ENCODE measurements at places on chromosomes 2 and 18. TPM values are rescaled to one million over a fixed set of nuclear protein-coding genes. Genes with fewer than 3 reads are reported as not detected.

DNA sequence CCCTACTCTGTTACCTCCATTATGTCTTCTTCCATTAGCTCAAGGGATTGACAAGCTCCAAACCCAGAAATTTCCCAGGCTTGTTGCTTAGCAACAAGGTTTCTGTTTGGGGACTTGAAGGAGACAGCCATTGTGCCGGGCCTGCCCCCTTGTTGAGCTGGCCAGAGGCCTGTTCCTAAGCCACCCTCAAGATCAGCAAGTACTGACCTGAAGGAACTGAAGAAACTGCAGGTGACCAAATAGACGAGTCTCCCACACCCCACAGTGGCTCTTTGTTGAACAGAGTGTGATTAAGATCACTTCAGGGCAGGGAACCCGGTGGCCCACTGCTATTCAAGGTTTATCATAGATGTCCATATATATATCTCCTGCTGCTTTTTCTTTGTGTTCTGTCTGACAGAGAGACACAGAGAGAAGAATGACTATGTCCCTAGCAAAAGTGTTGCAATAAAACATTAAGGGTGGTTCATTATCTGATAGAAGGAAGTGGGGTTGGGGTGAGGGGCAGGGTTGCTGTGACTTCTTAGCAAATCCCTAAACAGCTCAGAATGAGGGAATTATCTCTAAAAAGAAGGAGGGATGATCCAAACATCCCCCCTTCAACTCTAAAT is 69.2 kb downstream of the RNF144A start:
- H3K27ac ChIP-seq, result no peak overlapping the region
- no peaks in the 10 kb centered on the region for H3K36me3 ChIP-seq
- no peaks in the 10 kb centered on the region for H3K27me3 ChIP-seq
- no peaks in the 10 kb centered on the region for H3K4me1 ChIP-seq

DNA sequence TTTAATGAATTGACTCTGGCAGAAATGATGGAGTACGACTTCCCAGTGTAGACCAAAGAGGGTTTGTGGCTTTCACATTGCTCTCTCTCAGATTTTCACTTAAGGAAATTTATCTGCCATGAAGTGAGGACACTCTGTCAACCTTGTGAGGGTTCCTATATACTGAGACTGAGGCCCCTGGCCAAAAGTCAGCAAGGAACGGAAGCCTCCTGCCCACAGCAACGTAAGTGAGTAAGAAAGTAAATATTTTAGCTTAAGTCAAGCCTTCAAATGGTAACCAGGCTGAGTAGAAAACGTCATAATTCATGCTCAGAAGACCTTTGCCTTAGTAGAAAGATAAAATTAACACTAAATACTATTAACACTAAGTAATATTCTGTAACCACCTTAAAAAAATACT is 1080.5 kb upstream of the ACVR2A start:
- no peak overlapping the region for H3K4me3 ChIP-seq
- no peak overlapping the region for H3K27ac ChIP-seq
- DNase-seq, result no peak
- H3K36me3 ChIP-seq, result no peaks in the 10 kb centered on the region
- no peaks in the 10 kb centered on the region for H3K27me3 ChIP-seq
- no peaks in the 10 kb centered on the region for H3K4me1 ChIP-seq

DNA sequence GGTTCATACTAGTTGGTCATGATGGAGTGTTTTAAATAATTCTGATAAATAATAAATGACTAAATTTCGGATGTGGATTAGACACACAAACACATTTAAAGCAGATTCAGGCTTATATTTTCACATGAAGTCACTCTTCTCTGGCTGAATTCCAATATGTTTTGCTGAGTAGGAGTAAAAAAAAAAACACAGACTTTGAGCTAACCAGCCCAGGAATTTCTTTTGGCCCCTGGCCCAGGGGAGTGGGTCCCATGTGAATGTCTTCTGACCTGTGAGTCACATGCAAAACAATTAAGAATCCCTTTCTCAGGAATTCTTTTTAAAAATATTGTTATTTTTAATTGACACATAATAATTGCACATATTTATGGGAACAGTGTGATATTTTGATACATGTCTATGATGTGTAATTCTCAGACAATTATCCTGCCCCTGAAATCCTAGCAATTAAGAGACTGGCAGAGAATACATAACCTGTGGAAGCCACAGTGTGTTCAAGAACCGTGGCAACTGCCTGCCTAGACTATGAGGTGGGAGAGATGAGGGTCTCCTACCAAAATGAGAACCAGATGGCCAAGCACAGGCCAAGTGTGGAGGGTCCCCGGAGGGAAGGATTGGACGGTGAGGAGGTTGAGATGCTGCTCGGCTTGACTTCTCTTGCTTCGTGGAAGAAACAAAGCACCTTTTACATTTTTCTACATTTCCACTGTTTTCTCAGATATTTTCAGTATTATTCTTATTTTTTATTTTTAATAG is 236.4 kb downstream of the PIEZO2 start:
- no peak overlapping the region for H3K27ac ChIP-seq
- H3K4me1 ChIP-seq, result peaks cover 3% of the 10 kb centered on the region
- peak; percentile 39 for DNase-seq

DNA sequence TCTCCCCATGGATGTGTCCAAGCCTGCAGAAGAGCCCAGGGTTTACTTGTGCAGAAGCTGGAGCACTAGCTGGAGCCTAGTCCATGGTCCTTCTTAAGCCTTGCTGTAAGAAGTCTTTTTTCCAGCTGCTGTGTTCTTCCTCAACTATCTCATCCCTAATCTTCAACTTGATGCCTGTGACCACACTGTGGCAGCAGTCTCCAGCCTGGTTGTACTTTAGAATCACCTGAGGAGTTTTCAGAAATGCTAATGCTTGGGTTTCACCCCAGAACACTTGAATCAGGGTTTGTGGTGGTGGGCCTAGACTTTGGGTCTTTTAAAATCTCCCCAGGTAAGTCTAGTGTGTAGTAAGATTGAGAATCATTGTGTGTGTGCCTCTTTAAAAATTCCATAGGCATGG is 173.6 kb downstream of the ADCYAP1 start:
- no peaks in the 10 kb centered on the region for H3K27me3 ChIP-seq
- no peaks in the 10 kb centered on the region for H3K4me1 ChIP-seq
- no peaks in the 10 kb centered on the region for H3K36me3 ChIP-seq
- no peak for DNase-seq
- H3K27ac ChIP-seq, result no peak overlapping the region

DNA sequence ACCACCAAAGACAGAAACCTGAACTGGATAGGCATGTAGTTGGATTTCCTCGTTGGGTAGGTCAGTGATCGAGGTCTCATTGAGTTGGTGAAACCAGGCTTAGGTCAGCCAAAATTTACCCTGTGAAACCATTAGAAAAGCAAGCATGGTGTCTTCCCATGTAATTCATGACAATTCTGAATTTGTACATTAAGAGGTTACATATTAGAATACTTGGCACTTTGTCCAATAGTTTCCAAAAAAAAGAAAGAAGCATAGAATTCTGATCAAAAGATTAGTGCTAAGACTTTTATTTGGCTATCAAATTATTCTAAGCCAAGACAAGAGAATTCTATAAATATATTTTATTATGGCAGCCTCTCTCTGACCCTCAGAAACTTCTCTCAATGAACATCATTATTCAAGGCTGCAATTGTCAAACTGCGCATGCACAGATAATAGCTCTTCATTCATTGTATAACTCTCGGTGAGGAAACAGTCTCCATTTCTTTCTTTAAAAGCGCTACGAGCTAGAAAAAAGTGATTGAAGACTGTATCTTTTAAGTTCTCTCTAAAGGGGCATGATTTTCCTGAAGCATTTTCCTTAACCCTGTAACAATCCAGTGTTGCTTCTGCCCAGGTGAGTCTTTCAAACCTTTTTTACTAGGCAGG is 79.1 kb upstream of the MYCN start:
- no peaks in the 10 kb centered on the region for H3K27me3 ChIP-seq
- no peaks in the 10 kb centered on the region for H3K4me1 ChIP-seq
- H3K4me3 ChIP-seq, result no peak overlapping the region

DNA sequence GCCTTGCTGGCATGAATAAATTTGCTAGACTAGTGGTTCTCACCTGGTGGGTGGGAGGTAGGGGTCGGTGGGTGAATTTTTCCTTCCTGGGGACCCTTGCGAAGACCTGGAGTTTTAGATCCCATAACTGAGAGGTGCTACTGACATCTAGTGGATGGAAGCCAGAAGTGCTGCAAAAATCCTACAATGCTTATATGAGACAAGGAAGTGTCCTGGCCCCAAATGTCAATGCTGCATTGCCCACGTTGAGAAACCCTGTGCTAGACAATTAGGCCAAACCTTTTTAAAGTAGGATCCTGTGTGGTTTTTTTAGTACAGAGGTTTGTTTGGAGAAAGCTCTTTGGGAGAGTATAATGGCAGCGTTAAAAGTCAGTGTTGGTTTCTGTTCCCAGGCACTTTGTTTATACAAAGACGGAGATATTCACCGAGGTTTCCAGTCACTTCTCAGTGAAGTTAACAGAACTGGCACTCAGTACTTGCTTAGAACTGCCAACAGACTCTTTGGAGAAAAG is 9.6 kb downstream of the SERPINB8 start:
- H3K36me3 ChIP-seq, result peaks cover 42% of the 10 kb centered on the region
- H3K27ac ChIP-seq, result peak overlapping the region; percentile 55
- peak overlapping the region; percentile 15 for H3K4me3 ChIP-seq

DNA sequence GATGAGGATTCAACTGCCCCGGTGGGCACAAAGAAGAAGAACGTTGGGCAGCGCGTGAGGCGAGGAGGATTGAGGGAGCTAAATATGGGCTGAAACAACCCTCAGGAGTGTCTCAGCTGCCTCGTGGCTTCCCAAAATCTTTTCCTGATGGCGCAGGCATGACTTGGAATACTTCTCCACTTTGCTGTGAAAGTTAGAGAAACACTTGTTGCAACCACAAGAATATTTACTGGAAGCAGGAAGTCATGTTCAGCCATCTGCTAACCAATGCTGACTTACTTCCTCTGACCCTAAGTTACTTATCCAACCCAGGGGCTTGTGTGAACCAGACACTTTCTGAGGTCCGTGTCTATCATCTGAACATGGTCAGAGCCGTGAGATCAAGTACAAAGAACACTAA is 148.8 kb downstream of the ARL4C start:
- H3K36me3 ChIP-seq, result no peaks in the 10 kb centered on the region
- DNase-seq, result no peak
- H3K4me1 ChIP-seq, result no peaks in the 10 kb centered on the region
- H3K27me3 ChIP-seq, result no peaks in the 10 kb centered on the region

DNA sequence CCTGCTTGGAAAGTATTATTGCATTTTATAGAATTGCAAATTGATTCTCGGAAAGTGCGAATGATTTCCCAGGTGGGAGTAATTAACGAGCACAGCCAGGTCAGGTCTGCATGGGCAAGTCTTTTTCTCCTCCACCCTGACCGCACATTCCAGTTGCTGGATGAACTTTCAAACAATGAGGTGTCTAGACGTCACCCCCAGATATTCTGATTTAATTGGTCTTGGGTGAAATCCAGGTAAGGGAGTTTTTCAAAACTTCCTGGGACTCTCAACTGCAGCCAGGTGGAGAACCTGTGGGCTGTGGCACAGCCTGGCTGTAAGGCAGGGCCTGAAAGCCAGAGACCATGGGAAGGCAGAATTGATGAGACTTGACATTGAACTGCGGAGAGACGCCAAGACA is 15.9 kb upstream of the RNF152 start:
- no peak overlapping the region for H3K4me3 ChIP-seq
- no peaks in the 10 kb centered on the region for H3K36me3 ChIP-seq
- no peaks in the 10 kb centered on the region for H3K4me1 ChIP-seq
- no peaks in the 10 kb centered on the region for H3K27me3 ChIP-seq
- DNase-seq, result no peak

DNA sequence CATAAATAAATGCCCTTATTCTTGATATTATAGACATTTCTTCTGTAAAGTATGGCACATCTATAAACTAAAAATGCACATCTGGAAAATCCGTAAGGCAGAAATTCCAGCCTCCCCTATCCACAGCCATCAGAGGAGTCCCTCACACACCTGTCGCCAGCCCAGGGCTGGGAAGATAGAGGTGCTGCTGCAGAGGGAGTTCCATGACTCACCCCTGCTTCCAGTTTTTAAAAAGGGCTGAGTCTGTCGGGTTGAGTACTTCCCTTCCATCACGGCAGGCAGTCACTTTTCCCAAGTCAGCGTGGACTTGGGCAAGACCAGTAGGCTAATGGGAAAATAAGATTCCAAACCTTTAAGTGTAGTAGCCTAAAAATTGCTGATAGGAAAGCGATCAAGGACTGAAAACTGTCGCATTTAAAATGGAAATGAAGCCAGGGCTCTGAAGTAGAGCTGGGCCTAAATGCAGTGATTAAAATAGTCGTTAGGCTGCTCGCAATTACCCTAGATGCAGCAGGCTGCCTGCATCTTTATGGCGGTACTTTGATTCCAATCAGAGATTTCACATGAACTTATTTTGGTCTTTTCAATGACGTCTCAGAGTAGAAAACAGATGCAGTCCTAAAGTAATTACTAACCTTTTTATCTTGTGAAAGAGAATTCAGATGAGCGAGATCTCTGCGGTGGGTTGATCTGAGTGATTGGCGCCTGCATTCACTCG is 280.5 kb downstream of the AGAP1 start:
- no peak overlapping the region for H3K4me3 ChIP-seq
- H3K27me3 ChIP-seq, result no peaks in the 10 kb centered on the region
- H3K27ac ChIP-seq, result no peak overlapping the region

- H3K4me1 ChIP-seq, result peaks cover 6% of the 10 kb centered on the region
- H3K4me3 ChIP-seq, result peak overlapping the region; percentile 76
- no peaks in the 10 kb centered on the region for H3K27me3 ChIP-seq
- no peak for DNase-seq
- peaks cover 11% of the 10 kb centered on the region for H3K36me3 ChIP-seq
Measured at GRCh38 chr2:99338029-99338585, 918 bp downstream of the EIF5B start.

GRCh38 chr18:39403121-39403520 is 1837.5 kb upstream of the CELF4 start:
- no peak overlapping the region for H3K4me3 ChIP-seq
- H3K4me1 ChIP-seq, result no peaks in the 10 kb centered on the region
- no peaks in the 10 kb centered on the region for H3K36me3 ChIP-seq

DNA sequence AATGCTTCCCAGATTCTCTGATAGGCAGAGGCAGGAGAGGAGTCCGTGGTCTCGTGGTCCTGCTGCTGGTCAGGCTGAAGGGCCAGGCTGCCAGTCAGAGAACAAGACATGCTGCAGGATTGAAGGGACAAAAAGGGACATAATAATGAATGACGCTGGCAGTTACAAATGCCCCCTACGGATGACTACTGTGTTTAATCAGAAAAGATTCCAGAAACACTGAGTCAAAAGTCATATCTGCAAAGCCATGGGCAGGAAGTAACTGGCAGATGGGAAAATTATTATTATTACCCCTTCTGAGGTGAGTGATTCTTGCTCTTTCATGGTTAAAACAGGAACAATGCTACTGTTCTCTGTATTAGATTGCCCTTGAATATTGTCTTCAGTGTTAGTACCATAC is 19.0 kb downstream of the LCT start:
- H3K36me3 ChIP-seq, result no peaks in the 10 kb centered on the region
- H3K27me3 ChIP-seq, result no peaks in the 10 kb centered on the region
- peaks cover 17% of the 10 kb centered on the region for H3K4me1 ChIP-seq
- no peak overlapping the region for H3K4me3 ChIP-seq
- H3K27ac ChIP-seq, result no peak overlapping the region
- DNase-seq, result no peak

NR4A2 gene
- 0.61 TPM for total RNA-seq

SERPINB11 gene
- not detected for total RNA-seq

ALK gene
- total RNA-seq, result not detected

LINC00305 gene
- total RNA-seq, result not detected

MIB1 gene
- total RNA-seq, result 53.0 TPM

FN1 gene
- 887 TPM for total RNA-seq

TMEM163 gene
- total RNA-seq, result not detected

MC5R gene
- total RNA-seq, result not detected

VIT gene
- 0.31 TPM for total RNA-seq
